ENCODE measurements at places on chromosomes 12 and 14.

- peak; percentile 62 for DNase-seq
Measured at GRCh38 chr12:120361506-120362208, 7.3 kb downstream of the MSI1 start.

DNA sequence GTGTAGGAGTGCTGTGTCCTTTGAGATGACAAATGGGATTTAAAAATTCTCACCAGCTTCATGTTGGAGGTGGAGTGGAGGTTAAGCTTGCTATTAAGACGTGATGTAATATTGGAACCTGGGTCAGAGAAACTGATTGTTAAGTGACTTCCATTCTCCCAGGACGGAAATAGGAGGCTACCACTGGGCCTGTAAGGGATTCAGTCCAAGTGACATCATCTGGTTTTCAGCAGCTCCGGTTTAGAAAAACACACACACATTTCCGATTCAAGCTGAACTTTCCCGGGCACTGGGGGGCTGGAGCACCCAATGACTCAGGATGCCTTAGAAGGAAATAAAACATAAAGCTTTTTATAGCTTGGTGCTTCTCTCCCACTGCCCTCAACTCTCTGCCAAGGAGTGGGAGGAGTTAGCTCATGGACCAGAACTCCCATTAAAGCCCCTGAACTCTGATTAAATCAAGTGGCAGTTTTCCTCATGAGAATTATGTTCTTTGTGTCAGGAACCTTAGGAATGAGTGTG, 12.4 kb downstream of the CALM1 start:
- DNase-seq, result peak; percentile 90

DNA sequence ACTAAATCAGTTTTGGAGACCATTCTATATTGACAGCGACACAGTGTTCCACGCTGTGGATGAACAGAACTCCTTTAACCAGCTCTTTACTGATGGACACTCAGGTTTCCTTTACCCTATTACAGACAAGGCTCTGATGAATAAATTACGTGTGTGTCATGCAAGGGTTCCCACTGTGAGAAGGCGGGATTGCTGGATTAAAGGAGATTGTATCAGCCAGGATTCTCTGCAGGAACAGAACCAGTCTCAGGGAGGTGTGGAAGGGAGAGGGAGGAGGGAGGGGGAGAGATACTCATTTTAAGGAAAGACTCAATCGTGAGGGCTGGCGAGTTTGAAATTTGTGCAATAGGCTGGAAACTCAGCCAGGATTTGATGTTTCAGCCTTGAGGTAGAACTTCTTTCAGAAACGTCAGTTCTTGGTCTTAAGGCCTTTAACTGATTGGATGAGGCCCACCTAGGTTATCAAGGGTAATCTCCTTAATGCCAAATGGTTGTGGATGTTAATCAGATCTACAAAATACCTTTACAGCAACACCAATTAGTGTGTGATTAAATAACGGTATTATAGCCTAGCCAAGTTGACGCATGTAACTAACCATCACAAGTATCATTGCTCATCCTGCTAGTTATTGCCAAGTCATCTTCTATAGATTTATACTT, 104.0 kb downstream of the GCH1 start:
- DNase-seq, result no peak

GRCh38 chr12:40752011-40752410, 59.8 kb downstream of the CNTN1 start:
- DNase-seq, result no peak

- no peak for DNase-seq
Measured at GRCh38 chr14:21768875-21769257, 95.2 kb upstream of the OR4E1 start.

All from fibroblast of skin of left quadriceps (primary cell).